ENCODE measurements at places on chromosomes 12 and 14.

DNA sequence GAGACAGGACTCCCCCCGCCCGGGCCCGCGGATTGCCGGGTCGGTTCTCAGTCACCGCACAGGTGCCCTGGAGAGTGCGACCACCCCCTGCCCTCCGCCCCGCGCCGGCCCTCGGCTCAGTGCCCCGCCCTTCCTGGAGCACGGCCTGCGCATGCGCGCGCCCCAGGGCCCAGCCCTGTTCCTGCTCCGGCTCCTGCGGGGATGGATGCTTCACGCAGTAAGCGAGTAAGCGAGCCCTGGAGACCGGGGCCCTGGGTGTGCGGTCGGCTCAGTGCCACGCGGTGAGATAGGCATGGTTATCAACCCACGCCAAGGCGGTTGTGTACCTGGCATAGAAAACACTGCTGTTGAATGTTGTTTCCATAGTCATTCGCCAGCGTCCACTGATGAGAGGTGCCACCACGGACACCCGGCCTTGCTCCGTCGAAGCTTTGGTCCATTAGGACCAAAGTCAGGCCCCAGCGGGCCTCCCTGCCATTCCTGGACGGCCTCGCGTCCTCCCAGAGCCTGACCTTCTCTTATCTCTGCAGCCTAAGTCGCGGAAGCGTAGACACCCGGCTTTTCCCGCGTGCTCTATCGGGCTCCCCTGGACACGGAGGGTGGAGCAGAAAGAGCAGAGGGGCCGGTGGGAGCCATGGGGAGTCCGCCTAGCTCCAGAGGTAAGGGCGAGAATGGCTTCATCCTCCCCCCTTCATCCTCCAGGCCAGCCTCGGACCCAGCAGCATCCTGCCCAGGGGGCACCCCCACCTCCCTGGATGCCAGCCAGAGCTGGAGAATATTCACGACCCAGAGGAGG, 90.6 kb downstream of the PAPOLA start:
- DNase-seq: no peak

- no peak for DNase-seq
Measured at GRCh38 chr12:30701056-30701455, 5.4 kb upstream of the IPO8 start.

GRCh38 chr12:49949866-49950265, 671 bp upstream of the AQP2 start:
- DNase-seq: no peak

GRCh38 chr12:72286526-72286925, 14.4 kb downstream of the TRHDE start:
- no peak for DNase-seq

GRCh38 chr14:41973178-41973577, 366.5 kb downstream of the LRFN5 start:
- no peak for DNase-seq

DNA sequence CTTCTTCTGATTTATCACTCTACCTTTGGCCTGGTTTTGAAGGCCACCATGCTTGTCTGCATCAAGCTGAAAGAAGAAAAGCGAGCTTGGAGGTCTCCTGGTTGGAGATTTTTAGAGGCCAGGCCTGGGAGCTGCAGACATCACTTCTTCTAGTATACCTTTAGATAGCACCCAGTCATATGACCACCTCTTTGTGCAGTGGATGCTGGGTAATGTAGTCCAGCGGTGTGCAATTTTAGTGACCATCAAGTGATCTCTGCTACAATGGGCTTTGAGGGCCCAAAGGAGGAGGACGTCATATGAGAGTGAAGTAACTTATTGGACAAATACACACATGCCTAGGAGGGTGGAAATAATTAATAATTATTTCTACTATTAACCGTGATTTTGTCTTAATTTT, 15.2 kb upstream of the WNT5B start:
- no peak for DNase-seq

DNA sequence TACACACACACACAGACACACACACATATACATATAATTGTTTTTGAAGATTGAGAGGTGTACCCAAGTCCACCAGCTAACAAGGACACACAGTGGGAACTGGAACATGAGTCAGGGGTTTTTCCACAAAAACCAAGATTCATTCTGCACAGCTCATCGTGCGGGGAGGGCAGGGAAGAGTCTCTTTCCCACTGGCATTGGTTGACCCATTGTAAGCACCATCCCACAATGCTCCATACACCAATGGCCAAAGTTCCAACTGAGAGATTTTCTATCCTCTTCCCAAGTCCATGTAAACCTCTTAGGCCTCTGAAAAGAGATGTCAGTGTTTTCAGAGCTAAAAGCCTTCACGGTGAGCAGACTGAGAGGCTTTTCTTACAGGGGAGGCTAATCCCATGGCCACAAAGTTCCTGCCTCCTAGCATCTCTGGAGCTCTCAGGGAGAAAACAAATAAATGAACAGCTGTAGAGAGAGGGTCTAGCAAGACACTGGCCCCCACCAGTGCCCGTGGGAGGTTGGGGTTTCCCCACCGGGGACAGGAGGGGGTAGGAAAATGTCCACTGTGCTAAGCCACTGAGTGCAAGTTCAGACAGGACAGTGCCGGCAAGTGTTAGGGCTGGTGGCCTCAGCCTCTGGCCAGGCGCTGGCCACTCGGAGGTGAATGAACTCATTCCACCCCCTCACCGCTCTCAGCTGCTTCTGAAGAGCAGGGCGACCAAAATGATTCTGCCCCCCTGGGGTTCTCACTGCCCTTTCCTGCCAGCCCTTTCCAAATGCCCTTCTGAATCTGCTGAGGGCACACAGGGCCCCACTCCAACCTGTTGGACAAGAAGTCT, 21.5 kb upstream of the TC2N start:
- DNase-seq: no peak

DNA sequence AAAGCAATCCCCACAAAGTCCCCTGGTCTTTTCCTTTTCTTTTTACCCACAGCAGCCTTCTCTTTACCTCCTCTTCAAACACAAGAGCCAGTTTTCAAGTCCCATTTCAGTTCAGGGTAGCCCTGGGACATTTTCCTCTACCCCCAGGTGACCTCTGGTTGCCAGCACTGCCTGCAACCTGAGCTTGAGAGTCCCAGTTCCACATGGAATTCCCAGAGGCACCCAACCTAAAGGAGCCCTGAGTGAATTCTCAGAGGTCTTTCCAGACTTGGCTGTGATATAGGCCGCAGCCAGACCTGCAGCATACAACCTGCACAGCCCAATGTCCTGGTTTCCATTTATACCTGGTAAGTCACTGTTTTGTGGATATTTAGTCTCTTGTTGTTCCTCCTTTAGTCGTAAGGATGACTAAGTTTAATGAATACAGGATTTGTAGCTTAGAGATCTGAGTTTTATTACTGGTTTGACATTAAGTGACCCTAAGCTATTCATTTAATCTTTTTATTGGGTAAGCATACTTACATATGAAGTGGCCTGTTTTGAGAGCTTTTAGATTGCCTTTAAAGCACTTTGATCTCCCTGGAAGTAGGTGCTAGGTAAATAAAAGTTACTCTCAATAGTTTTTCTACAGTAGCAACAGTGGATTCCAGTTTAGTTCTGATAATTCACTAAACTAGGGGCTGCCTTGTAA, 159.8 kb downstream of the TGFB3 start:
- no peak for DNase-seq

DNA sequence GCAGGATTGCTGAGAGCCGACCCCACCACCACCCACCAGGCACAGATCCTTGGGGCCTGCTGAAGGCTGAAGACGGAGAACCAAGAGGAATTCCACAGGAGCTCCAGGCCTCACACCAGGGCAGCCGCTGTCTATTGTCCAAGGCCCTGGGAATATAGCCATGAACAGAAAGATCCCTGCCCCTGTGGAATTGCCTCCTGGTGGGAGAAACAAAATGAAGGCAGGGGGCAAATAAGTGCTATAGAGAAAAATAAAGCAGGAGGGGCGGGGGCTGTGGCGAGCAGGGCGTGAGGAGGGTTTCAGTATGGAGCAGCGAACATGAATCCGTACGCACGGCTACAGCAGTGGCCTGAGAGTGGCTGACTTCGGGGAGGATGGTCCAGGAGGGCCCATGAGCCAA, 96.1 kb downstream of the EML1 start:
- no peak for DNase-seq

DNA sequence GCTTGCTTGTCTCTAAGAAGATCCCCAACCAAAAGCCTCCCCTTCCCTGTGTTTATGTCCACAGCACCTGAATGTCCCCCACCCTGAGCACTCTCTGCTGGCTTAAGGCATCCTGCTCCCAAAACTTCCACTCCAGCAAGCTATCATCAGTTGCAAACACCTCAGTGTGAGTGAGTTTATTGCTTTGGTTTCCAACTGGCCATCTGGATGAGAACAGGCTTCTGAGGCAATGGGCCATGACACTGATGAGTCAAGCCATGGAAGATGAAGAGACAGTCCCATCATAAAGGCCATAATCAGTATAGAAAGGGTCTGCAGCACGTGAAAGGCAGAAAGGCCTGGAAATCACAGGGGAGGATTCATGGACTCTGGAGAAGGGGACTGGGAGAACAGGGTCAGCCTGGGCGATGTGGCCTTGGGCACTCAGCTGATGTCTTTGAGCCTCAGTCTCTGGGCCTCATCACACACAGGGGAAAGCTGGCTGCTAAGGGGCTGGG, 12.8 kb downstream of the CMKLR1 start:
- no peak for DNase-seq

GRCh38 chr12:57101892-57102695, 9.1 kb downstream of the STAT6 start:
- DNase-seq: no peak

GRCh38 chr12:46629331-46630229, 196.2 kb downstream of the SLC38A4 start:
- DNase-seq: no peak

DNA sequence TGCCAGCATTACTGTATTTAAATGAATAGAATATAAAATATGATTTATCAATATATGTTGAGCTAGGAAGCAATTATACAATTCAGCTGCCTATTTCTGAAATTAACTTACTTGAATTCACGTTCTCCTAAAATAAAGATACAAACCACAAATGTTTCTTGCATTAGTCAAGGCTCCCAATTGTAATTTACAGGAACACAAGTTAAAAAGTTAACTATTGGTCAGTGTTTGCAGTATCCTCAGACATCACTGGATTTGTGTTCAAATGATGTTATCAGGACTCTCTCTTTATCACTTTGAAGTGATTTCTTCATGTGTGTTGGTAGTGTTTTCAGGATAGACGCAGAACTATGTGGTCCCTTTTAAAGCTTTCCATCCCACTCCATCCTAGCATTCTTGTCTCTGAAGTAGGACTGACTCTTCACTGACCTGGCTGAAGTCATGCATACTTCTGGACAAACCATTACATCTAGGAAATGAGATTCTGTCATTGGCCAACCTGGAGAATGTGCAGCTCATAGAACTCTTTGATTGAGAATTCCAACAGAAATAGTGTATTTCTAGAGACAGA, 156.1 kb downstream of the KICS2 start:
- no peak for DNase-seq

- no peak for DNase-seq
Measured at GRCh38 chr14:22096514-22096895, 422.9 kb upstream of the OR4E1 start.

DNA sequence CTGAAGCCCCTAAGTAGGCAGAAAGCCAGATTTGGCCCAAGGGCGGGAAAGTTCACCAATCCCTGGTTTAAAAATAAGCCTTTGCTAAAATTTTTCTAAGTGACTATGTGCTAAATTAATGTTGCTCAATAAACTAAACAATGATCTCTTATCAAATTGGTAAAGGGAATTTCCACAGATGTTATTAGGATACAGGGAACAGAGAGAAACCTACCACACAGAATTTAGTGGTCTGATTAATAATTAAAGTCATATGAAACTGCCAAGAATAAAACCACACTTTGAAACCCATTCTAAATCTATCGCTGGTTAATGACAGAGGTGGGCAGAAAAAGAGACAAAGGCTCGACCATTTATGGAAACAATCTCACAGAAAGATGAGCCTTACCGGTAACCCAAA, 22.0 kb downstream of the ANAPC5 start:
- no peak for DNase-seq

- no peak for DNase-seq
Measured at GRCh38 chr12:69331519-69331908, 16.7 kb upstream of the LYZ start.

DNA sequence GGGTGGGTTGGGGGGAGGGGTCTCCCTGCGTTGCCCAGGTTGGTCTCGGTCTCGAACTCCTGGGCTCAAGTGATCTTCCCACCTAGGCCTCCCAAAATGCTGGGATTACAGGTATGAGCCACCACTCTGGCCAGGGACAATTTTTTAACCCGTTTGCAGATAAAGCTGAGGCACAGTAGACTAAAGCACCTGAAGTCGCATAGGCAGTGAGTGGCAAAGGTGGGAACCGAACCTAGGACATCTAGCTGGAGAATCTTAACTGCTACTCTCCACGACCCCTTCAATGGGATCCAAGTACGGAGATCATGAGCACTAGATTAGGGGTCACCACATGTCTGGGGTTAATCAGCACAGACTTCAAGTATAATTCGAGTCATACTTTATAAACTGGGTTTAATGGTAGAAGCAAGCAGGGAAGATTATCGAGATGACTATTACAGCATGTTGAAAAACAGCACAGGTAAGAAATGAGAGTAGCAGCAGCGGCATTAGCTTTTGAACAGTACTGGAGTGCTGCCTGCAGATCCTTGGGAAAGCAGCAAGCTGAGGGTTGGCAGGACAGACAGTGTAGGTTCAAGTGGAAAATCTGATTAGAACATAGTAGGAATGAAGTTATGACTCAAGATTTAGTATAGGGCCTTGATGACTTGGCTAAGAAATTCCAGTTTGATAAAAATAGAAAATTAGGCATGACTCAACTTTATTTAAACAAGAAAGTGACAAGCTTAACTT, 23.9 kb downstream of the NID2 start:
- no peak for DNase-seq

DNA sequence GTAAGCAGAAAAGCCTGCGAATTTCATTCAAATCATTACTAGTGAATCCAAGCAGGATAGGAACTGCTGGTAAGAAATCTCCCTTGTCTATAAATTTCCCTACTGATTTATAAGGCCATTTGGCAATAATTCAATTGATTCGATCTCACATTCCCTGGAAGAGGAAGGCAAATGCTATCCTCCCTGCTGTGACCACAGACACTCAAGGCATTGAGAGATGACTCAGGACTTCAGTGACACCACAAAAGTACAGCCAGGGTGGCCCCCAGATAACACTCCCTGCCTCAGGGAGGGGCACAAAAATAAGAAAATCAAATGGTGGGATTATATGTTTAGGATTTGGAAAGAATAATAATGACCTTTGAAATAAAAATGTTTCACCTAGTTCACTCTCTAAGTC, 162.7 kb downstream of the GRIP1 start:
- DNase-seq: no peak

DNA sequence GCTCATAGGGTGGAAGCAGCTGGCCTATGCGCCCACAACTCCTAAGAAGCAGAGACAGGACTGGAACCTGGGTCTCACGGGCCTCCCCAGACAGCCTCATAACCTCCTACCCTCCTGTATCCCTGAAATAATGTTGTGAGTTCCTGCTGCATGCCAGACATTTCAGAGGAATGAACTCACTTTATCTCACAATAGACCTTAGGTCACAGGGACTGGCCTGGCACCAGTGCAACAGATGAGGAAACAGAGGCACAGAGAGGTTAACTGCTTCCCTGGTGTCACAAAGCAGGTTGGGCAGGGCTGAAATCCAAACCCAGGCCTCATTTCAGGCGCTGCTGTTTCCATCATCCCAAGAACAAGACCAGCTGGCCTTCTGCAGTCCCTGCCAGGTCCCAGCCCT, 5.3 kb downstream of the PHETA1 start:
- DNase-seq: no peak
